Spinal cord (tissue), 10 donors: ENCODE measurements at places on chromosomes 3 and 15. TPM values are rescaled to one million over a fixed set of nuclear protein-coding genes. Genes with fewer than 3 reads are reported as not detected.

The FILIP1L gene
- total RNA-seq: 18.7 TPM

The GAP43 gene
- 190 TPM for total RNA-seq

The RBSN gene
- total RNA-seq: 51.6 TPM

DNA sequence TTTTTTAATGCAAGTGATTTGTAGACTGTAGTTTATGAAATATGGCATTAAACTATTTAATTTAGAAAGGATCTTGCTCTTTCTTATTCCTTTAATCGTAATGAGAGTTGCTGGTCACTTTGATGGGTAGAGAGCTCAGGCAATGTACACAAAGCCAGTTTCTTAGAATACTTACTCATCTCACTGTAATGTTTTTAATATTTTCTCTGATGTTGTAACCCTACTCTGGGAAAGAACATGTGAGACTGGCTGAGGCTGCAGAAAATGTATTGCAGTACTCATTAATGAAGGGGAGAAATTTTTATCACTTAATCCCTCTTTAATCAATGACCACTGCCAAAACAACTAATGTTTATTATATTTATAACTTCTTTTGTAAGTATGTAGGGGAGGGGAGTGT lies 479.4 kb upstream of the KCNMB2 start:
- DNase-seq: no peak

DNA sequence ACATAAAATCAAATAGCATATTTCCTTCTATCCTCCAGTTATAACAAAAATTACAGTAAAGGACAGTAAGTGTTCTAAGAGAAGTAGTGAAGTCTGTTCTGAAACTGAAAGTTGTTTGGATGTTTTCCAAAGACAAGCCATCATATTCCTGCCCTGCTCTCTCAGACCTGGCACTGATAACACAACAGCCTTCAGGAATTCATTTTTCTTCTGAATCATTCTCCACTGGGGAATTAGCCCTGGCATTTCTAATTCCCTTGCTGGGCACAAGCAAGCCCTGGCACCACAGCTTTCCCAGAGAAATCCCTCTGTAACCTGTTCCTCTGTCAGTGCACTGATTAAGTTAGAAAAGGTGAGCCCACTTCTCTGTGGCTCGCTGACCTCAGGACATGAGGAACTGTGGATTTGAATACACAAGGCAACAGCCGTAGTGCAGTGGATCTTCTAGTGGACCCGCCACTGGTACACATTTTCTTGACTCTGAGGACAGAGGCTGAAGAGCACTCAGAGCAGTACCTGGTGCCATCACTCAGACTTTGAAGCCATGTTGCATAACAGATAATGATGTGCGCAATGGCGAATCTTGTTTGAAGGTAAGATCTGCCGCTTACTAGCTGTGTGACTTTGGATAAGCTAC lies 61.6 kb downstream of the WWTR1 start:
- no peak for DNase-seq

DNA sequence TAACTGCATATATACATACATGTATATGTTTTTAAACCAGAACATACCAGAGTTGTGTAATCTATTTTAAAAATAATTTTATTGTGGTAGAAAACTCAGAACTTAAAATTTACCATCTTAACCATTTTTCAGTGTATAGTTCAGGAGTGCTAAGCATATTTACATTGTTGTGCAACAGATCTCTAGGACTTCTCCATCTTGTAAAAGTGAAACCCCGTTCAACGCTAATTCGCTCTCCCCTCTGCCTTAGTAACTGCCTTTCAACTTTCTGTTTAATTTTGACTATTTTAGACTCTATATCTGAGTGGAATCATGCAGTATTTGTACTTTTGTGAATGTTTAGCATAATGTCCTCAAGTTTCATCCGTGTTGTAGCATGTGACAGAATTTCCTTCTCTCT lies 51.8 kb upstream of the SSR3 start:
- DNase-seq: no peak

- DNase-seq: no peak
Observed at GRCh38 chr3:38152609-38153008, 12.7 kb upstream of the OXSR1 start.

The KBTBD8 gene
- 17.1 TPM for total RNA-seq

DNA sequence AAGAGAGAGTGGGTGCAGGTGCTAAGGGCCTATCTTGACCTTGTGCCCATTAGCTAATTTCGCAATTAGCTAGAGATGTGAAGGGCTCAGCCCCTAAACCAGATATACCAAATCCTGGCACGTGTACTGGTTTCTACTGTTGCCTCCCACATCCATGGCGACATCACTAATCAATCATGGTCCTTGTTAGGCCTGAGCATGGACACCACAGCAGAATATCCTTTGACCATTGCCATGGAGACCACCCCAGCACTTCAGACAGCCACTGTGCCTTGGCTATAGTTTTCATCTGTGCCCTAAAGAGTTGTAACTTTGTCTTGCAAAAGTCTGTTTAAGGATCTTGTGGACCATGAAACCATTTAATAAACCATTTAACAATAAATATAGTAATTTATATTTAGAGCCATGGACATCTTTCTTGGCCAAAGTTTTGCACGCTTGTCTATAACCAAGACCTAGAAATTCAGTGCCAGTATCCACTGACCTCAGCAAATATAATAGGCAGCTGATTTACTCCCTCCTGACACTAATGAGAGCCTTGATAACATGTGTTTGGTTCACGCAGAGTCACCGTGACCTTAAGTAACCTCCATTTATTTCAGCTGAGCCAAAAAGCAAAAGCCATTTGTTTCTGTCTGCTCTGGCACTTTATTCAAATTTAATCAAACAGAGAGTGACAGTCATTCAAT lies 43.4 kb downstream of the COLQ start:
- DNase-seq: peak; percentile 46

DNA sequence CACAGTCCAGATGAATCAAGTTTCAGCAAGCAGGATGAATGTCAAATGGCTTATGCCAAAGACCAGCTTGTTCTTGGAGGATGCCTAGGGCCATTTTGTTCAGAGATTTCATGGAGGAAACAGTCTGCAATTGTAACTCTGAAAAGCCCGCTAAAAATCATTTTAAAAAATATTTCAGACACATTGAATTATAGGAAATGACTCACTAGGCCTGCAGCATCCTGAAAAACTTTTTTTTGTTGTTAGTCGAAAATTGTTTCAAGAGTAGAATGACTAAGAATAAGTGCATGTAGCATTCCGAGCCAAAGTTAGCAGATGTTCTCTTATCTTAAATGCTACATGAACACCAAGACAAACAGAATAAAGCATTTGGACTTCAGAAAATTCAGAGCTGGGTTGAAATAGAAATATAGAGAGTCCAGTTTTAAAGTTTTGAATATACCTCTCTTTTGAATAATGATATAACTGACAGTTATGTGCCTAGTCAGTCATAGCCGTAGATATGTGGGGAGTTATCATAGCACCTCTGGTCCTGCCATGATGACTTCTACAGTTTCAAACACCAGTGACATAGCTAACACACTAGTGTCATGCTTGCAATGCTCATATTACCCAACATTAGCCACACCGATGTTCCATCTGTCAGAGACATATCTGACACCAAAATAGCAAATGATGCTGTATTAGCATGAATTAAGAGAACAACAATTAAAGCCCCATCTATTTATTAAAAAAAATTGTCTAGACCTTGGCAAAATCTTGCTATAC lies 1462.8 kb upstream of the GBE1 start:
- no peak for DNase-seq

GRCh38 chr15:89883518-89883917 lies 10.3 kb downstream of the AP3S2 start:
- DNase-seq: no peak

The ZMYND10 gene
- 54.1 TPM for total RNA-seq

GRCh38 chr3:61858054-61858453 lies 296.7 kb downstream of the PTPRG start:
- DNase-seq: peak; percentile 62

- DNase-seq: no peak
Observed at GRCh38 chr3:69178838-69179739, 56.7 kb upstream of the LMOD3 start.

DNA sequence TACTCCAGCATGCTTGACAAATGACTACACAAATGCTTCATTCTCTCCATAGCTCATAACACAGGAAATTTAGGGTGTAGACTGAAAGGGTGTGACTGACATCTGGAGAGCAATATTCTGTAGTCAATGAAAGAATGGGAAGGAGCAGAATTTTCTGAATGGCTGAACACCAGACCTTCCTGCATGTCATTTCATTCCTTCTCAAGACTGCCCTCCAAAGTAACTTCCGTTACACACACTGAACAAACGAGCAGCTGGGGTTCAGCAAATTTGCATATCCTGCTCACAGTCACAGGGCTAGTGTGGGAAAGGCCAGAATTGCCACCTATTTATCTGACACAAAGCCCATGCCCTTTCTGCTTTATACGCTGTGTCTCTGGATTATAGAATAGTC lies 325.0 kb upstream of the CFAP20DC start:
- no peak for DNase-seq

- no peak for DNase-seq
Observed at GRCh38 chr3:108437439-108437838, 73.0 kb downstream of the MYH15 start.

DNA sequence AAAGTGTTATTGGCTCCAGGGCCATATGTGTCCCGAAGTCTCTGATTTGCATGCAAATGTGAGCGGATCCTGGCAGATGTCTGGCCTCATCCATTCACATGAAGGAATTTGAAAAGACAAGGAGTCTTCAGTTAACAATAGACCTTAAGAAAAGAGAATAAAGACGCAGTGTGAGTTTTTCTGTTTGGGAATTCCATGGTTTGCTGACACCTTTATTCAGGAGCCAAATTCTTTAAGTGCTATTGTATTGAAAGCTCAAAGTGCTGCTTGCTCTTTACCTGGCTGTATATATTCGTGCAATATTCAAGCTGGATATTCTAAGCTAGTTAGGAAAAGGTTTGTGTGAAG lies 2.2 kb downstream of the LRRN1 start:
- no peak for DNase-seq

- DNase-seq: no peak
Observed at GRCh38 chr3:133138017-133138416, 99.8 kb downstream of the TMEM108 start.

The NUTM1 gene
- total RNA-seq: not detected

The TRIM69 gene
- total RNA-seq: 41.8 TPM

DNA sequence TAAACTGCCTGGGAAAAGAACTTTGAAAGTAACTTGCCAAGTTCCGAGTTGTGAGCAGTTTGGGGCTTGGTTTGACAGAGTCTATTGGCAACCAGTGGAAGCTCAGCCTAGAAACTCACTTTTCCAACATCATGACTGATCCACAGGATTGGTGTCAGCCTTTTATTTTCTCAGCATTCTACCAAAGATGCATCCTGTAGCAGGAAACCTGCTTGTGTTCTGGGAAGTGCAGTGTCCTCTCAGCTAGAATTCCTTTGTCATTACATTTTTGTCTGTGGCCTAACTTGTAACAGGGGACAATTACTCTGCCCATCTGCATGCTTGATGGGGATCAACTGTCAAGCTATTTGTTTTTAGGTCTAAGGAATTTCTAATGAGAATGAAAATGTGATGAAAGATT lies 116.7 kb upstream of the LMOD3 start:
- DNase-seq: no peak

GRCh38 chr3:48289659-48290058 lies 43.8 kb downstream of the SPINK8 start:
- no peak for DNase-seq

GRCh38 chr3:101642441-101642840 lies 34.5 kb downstream of the ZBTB11 start:
- no peak for DNase-seq

The ITIH1 gene
- not detected for total RNA-seq

- no peak for DNase-seq
Observed at GRCh38 chr3:11548721-11549131, 95.0 kb downstream of the VGLL4 start.

- DNase-seq: no peak
Observed at GRCh38 chr3:38003371-38003816, 12.8 kb downstream of the VILL start.

GRCh38 chr3:66991459-66991858 lies 6.6 kb upstream of the KBTBD8 start:
- DNase-seq: no peak

DNA sequence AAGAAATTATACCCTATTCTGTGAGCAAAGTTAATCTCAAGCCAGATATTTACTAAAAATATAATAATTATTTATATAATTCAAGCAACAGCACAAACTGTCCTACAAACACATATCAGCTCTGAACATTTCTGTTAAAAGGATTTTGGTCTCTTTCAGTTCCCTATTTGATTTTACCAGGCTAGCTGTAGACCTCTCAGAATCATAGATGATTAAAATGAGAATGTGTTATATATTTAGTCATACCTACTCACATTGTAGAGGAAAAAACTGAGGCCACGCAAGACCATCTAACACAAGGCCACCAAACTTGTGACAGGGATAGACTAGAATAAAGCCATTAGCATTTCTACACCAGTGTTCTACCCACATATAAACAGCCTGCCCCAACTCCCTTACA lies 28.5 kb downstream of the ACKR4 start:
- DNase-seq: no peak

GRCh38 chr15:41987246-41987924 lies 15.0 kb upstream of the EHD4 start:
- no peak for DNase-seq

GRCh38 chr3:160564949-160565441 lies 376 bp downstream of the KPNA4 start:
- DNase-seq: peak; percentile 38

DNA sequence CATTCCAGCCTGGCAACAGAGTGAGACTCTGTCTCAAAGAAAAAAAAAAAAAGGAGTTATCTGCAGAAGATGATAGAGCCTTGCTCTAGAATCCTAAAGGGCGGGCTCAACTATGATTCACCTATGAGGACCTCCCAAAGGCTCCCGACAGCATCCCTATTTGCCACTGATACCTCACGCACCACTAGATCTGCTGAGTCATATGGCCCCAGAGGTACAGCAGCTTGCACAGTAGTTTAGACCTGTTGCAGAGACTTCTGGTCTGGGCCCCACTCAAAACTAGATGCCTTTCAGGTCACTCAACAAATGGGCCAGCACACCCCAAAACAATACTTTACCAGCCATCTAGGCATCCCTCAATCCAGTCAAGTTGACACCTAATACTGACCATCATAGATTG lies 38.1 kb upstream of the PTX3 start:
- DNase-seq: no peak

The CHRD gene
- 11.4 TPM for total RNA-seq

The LRRC3B gene
- 24.8 TPM for total RNA-seq

DNA sequence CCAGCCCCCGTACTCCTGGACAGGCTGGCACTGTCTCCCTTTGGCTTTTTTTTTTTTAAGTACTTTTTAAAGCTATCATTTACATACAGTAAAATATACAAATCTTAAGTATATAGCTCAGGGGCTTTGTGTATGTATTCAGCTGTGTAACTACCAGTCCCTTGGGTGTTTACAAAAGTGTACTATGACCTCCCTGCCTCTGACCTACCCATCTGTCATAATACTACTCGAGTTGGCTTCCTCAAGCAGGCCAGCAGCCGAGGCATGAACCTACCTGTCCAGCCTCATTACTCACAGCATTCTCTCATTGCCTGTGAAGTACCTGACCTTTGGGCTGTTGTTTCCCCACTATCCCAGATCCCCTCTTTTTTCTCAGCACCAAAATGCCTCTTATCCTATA lies 33.2 kb downstream of the ABHD2 start:
- no peak for DNase-seq

- no peak for DNase-seq
Observed at GRCh38 chr15:48999314-48999713, 35.6 kb upstream of the SHC4 start.

- DNase-seq: no peak
Observed at GRCh38 chr15:75455982-75456531, 4.6 kb upstream of the SIN3A start.
